HuH-7.5 (cell line): ENCODE measurements at places on chromosomes 7 and 10.

- no peak for DNase-seq
Observed at GRCh38 chr7:156122752-156123354, 310.6 kb upstream of the SHH start.

GRCh38 chr7:21507627-21508343, 35.1 kb upstream of the DNAH11 start:
- no peak for DNase-seq

- DNase-seq, result no peak
Observed at GRCh38 chr7:142134909-142135308, 23.4 kb downstream of the MGAM2 start.

DNA sequence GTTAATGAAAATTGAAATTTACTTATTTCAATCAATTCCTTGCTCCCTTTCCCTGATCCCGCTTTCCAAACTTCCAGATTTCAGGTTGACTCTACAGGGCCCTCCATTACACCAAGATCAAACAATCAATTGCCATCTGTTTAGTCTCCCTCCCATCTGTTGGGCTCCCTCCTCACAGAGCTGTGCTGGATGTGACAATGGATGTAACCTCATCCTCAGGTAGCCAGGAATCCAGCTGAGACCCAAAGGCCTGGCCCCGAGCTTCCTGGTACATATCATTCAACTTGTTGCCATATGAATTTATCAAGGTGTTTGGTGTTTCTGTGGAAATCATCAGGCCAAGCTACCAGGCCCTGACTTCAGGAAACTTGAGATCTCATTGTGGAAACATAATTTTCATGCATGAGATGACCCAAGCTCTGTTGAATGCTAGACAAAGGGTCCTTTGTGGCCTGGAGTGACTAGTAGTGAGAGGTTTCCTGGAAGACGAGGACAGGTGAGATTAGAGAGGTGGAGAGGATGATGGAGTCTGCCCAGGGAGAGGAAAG, 148.6 kb upstream of the PDE1C start:
- DNase-seq, result no peak

GRCh38 chr7:44431091-44431608, 59.3 kb downstream of the NUDCD3 start:
- peak; percentile 42 for DNase-seq

DNA sequence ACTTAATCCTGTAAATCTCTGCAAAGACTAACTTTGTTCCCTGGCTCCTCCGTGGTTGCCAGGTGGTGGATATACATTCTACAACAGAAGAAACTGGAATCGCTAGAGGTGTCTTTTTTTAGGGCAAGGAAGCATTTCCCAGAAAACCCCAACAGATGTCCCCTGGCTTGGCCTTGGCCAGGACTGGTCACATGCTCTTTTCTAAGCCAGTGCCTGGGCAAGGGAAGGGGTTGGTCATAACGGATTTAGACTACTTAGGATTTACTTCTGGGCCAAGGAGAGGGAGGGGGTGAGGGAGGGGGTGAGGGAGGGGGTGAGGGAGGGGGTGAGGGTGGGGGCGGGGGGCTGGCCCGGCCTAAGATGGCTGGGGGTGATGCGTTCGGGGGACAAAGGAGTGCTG, 105.7 kb downstream of the SNX10 start:
- no peak for DNase-seq

GRCh38 chr7:90758933-90759562, 162.9 kb downstream of the CDK14 start:
- DNase-seq, result no peak

- no peak for DNase-seq
Observed at GRCh38 chr7:138951953-138952352, 29.2 kb downstream of the KIAA1549 start.

DNA sequence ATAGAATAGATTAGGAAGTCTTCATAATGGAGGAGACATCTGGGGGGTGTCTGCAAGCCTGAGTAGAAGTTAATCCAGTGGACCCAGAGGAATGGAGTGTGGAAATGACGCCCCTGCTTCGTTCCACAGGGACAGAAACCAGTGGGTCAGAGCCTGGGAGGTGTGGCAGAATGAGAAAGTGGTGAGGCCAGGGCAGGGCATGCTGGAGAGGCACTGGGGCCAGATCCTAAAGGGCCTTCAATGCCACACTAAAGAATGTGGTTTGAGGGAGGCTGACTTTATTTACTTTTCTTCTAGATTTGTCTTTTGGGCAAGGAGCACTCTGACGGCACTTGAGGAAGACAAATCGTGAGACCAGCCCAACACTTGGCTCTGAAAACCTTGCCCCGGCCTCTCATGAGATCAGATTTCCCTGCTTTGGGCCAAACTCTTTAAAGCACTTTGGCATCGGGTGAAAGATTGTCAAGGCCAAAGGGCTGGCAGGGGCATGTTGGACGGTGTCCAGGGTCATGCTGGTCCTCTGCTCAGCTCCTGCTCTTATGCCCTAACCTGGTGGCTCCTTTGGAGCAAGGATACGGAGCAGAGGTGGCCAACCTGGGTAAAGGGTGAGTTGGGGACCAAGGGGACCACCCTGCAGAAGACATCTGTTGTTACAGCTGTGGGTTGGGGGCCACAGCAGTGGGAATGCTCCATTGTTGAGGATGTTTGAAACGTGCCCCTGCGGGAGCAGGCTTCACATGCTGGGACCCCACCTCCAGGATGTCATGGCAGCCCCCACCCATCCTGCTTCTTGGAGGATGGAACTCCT, 157.0 kb upstream of the ZMIZ1 start:
- no peak for DNase-seq

GRCh38 chr7:43726466-43726865, 2.9 kb downstream of the COA1 start:
- DNase-seq, result no peak

DNA sequence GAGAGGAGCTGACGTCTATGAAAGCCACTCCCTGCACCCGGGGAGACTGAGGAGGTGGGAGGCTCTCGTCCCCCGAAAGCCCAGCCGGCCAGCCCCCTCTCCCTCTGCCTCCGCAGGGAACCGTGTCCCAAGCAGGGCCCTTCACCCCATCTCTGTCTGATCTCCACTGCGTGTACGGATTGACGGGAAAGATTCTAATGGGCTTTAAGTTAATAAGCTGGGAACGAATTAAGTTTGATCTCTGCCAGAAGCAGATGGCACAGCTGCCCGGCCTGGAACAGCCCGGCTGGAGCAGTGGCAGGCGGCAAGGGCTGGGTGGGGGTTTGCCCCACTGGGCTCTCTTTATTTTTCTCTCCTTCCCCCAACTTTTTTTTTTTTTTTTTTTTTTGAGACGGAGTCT, 6.1 kb upstream of the SLC29A4 start:
- no peak for DNase-seq

DNA sequence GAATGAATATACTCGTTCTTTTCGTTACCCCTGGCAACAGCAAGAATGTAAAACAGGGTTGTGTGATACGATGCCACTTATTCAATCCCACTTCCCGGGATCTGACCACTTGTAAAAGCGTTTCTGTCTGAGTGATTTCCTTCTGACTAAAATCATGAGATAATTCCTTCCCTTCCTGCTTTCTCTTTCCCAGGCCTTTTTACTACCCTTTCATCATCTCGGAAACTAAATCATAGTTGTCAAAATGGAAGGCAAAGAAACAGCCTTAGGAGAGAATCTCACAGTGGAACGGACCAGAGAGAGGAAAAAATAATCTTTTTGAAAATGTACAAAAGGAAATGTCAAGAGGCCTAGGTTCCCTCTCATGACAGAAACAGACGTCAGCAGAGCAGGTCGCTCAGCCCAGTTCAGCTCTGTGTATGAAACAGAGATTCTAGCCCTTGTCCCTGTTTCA, 29.8 kb downstream of the DIP2C start:
- DNase-seq, result no peak

GRCh38 chr10:19046679-19047078, 1.9 kb upstream of the MALRD1 start:
- no peak for DNase-seq

DNA sequence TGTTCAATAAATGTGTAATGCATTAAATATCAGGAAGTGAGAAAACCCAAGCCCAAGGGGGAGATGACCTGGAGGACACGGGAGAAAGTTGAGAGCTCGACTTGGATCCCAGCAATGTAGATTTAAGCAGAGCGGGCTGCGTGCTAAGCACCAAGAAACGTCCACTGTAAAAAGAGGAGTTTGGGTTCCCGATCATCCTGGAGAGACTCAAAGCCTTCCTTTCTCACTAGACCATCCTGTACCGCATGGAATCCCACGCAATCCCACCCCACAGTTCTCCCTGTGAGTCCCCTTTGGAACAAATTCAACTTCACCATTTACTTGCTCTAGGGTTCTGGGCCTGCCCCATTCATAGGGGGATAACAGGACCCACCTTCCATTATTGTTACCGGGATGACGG, 2.4 kb downstream of the TRPV6 start:
- DNase-seq, result no peak

- DNase-seq, result no peak
Observed at GRCh38 chr10:74691164-74691563, 135.2 kb upstream of the KAT6B start.

- DNase-seq, result no peak
Observed at GRCh38 chr10:8674230-8674629, 619.7 kb downstream of the GATA3 start.

DNA sequence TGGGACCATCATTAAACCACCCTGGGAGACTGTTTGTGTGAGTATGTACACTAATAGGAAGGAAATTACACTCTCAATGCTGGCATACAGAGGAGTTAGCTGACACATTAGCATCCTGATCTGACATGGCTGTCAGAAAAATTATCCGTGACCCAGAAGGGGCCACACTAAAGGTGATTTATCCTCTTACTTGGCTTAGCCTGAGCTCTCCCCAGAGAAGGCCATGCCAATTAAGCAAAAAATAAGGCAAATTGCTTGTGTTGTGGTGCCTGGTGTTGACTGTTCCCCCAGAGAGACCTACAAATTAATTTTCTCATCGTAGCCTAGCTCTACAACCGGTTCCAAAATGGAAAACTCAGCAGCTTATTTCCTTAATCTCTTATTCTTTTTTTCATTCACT, 992.3 kb downstream of the KCNMA1 start:
- no peak for DNase-seq

DNA sequence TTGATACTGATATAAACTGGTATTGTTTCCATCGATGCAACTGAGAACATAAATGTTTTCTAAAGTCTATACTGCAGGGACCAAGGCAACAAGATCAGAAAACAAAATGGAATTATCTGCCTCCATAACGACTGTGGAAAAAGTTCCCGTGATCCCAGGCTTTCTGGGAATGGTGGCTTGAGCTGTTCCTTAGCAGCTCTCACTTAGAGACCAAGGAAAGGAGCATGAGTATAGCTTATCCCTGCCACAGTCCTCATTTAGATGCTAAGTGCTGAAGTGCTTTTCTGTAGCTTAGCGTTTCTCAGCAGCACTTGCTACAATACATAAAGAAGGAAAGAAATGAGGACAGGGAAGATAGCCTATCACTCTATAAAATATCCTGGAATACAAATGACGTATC, 5.5 kb downstream of the WNT8B start:
- no peak for DNase-seq

DNA sequence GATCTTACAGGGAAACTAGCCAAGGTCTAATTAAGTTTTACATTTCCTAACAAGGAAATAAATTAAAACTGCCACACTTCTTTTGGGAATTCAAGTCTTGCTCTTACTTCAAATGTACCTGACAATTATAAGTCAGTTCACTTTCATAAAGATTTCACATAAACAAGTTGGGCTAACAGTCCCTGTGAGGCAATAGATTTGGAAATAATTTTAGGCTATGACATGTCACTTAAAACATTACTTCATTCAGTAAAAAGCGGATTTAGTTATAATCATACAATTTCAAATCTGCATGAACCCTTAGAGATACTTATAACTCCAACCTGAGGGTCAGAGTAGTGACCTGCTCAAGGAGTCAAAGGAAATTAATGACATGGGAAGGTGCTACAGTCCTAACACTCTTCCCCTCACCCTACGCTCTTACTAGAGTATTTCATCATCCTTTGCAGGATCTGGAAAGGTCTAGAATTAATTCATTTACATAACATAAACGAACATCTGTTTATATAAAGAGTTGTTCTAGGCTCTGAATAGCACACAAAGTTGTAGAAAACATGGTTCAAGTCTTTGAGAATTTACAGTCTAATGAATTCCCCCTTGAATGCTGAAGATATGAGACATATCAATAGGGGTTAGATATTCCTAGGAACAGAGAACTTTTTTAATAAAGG, 32.3 kb upstream of the DNAJB12 start:
- DNase-seq, result no peak

- DNase-seq, result no peak
Observed at GRCh38 chr10:33253411-33253810, 81.1 kb downstream of the NRP1 start.

DNA sequence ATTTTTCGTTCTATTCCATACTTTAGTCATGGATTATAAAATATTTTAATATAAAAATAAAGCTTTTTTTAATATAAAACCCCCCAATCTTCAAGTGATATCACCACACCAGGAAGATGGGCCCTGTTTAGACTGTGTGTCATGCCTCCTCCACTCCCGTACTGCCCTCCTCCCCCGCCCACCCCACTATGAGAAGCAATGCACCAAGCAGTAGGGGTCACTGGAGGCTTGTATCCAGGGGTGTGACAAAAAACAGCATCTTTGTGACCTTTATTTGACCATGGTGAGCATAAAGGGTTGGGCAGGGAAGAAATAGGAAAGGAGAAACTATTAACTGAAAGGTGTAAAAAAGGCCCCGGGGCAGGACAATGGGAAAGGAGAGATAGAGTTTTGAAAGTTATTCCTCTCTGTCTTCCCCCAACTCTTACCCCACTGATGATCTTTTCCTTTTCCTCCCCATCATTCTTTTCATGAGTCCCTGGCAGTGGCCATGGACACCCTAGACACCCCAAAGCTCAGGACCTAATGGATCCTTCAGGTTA, 3.5 kb downstream of the PITX3 start:
- DNase-seq, result no peak

- DNase-seq, result no peak
Observed at GRCh38 chr7:92657391-92657790, 67.2 kb upstream of the FAM133B start.

DNA sequence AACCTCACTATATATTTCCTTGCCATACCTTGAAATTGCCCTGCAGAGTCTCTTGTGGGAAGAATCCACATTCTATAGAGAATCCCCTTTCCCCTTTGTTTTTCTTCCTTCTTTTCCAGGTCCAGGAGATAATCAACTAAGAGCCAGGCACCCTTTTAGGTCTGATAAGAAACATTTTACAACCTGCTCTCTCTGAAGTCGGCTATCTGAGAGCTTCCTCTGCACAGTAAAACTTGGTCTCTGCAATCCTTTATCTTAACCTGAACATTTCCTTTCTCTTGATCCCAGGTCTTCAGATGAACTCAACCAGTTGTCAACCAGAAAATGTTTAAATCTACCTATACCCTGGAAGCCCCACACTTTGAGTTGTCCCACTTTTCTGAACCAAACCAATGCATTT, 19.5 kb upstream of the PTER start:
- no peak for DNase-seq

- no peak for DNase-seq
Observed at GRCh38 chr10:12841826-12842225, 159.7 kb downstream of the CCDC3 start.

- no peak for DNase-seq
Observed at GRCh38 chr10:122379041-122379440, 4.5 kb downstream of the PLEKHA1 start.

- DNase-seq, result no peak
Observed at GRCh38 chr10:82392533-82392932, 517.5 kb downstream of the NRG3 start.

GRCh38 chr7:141466151-141466904, 84.9 kb upstream of the AGK start:
- no peak for DNase-seq
